ENCODE measurements at places on chromosomes 13 and 19.

- DNase-seq, result no peak
These were observed 234.0 kb upstream of the PCDH9 start for GRCh38 chr13:67464154-67464553.

GRCh38 chr19:40811478-40812341 lies 12.7 kb downstream of the EGLN2 start:
- no peak for DNase-seq

- DNase-seq, result no peak
These were observed 139.3 kb downstream of the IRS2 start for GRCh38 chr13:109647053-109647452.

DNA sequence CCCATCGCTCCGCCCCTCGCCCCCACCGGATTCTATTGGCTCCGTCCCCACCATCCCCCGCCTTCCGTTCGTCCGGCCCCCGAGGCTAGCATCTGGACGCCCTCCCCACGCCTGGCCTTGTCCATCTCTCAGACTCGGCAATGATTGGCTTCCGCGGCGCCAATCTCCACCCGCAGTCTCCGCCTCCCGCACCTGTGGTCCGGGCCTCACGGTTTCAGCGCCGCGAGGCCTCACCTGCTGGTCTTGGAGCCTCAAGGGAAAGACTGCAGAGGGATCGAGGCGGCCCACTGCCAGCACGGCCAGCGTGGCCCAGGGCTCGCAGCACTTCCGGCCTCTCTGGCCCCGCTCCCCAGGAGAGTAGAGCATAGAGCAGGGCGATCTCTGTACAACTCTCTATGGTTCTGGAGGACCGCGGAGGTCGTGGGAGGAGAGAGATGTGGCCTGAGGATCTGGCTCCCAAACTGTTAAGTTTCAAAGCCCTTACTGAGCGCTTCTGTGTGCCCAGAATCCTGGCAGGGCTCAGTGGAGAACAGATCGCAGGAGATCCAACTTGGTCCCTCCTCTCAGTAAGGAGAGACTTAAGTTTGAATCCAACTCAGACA lies at the start of gene ERCC1:
Gene ERCC1 (minus strand): TSS at position 329 of the 602 bp plus-strand sequence. CDS start 543 bp downstream, outside the sequence.
- DNase-seq, result peak; percentile 67

GRCh38 chr19:53942001-53942786 lies 20.5 kb upstream of the CACNG8 start:
- DNase-seq, result no peak

DNA sequence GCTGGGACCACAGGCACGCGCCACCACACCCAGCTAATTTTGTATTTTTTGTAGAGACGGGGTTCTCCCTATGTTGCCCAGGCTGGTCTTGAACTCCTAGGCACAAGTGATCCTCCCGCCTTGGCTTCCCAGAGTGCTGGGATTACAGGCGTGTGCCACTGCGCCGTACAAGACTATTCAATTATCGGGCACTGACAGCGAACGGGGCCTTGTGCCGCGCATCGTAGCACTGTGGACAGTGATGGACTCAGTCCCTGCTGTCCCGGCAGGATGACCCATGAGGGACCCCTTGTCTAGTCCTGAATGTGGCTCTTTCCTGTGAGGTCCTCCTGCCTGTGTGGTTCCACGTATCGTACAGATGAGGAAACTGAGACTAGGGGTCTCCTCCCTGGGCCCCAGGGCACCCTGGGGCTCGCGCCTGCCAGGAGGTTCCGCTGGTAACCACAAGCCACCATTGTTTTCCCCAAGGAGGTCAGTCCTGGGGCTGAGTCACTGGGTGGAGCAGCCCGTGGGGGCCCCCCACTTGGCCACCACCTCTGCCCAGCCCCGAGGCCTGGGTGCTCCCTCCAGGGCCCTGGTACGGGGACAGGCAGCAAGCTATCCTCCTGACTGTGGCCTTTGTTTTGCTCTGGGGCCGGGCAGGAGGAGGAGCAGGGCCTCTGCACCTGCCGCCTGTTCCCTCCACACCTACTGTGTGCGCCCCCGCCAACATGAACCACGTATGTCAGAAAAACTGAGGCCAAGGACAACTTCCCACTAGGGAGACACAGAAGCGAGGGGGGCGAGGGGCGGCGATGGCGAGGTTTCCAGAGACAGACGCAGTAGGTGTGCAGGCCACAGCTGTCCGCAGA lies 2.9 kb upstream of the TCF3 start:
- DNase-seq, result no peak

DNA sequence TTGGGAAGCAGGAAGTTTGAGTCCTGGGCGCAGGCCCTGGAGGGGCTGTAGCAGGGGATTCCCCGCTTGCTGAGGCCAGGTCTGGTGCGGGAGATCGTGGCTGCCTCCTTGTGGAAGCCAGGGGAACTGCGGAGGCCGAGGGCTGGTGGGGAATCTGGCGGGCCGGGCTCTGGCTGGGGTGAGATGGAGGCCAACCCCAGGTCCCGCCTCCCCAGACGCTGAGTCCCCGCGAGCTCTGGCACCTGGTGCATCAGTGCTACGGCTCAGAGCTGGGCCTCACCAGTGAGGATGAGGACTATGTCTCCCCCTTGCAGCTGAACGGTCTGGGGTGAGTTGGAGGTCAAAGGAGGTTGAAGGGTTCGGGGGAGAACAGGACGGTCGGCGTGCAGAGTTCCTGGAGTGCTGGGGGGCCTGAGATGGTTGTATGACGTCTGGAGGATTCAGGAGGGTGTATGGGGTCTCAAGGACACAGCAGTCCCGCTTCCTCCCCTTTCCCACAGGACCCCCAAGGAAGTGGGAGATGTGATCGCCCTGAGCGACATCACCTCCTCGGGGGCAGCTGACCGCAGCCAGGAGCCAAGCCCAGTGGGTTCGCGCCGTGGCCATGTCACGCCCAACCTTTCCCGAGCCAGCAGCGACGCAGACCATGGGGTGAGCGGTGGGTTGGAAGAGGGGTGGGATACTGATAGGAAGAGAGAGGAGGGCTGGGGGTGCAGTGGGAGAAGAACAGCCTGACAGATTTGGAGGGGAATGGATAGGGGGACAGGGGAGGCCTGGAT lies 13.1 kb downstream of the GRAMD1A start:
- DNase-seq, result peak; percentile 82

DNA sequence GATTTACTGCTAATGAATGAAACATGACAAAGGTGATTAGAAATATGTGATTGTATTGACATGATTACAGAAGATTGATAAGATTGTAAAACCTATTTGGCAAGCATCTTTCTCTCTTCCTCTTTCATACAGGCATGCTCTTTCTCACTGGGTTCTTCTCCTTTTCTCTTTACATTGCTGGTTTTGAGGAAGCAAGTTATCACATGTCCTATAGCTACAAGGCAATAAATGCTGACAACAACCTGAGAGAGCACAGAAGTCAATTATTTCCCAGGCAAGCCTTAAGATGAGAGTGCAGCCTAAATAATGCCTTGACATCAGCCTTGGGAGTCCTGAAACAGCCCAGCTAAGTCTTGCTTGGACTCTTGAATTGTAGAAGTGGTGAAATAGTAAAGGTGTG lies 875.0 kb downstream of the SLITRK1 start:
- DNase-seq, result no peak

DNA sequence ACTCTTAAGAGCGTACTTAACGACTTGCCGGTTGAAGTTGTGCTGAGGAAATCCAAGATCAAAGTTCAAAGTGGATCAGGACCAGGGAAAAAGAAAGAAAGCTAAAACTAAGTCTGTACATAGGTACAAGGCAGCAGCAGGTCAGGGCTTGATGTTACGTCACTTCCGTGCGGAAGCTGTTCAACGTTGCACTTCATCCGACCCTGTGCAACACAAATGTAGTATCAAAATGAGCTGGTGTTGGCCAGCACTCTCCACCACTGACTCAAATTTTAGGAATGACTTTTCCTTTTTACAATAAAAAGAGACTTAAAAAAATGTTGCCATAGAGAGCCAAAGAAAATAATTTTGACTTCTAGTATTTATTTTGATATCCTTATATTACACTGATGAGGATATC lies 1315.4 kb downstream of the EFNB2 start:
- DNase-seq, result no peak

DNA sequence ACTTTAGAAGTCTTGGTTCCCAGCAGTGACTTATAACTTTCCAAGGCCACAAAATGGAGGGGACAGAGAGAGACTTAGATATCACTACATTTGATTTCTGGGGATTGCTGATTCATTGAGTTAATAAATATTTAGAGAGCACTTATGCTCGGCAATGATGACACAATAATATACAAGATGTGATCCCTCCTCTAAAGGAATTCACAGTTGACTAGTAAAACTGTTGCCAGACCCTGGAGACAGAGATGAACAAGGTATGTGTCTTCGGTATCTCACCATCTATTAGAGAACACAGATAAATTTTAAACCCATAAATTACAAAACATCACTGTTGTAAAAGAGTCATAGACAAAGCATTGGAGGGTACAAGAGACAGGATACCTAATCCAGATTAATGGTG lies 437.5 kb downstream of the FOXO1 start:
- DNase-seq, result no peak

GRCh38 chr19:13946414-13946813 lies 5.9 kb upstream of the DCAF15 start:
- DNase-seq, result no peak

All from naive thymus-derived CD4-positive, alpha-beta T cell (primary cell).